Activated CD4-positive, alpha-beta T cell treated with anti-CD3 and anti-CD28 coated beads for 4 hours (primary cell): ENCODE measurements at places on chromosomes 3 and 15.

DNA sequence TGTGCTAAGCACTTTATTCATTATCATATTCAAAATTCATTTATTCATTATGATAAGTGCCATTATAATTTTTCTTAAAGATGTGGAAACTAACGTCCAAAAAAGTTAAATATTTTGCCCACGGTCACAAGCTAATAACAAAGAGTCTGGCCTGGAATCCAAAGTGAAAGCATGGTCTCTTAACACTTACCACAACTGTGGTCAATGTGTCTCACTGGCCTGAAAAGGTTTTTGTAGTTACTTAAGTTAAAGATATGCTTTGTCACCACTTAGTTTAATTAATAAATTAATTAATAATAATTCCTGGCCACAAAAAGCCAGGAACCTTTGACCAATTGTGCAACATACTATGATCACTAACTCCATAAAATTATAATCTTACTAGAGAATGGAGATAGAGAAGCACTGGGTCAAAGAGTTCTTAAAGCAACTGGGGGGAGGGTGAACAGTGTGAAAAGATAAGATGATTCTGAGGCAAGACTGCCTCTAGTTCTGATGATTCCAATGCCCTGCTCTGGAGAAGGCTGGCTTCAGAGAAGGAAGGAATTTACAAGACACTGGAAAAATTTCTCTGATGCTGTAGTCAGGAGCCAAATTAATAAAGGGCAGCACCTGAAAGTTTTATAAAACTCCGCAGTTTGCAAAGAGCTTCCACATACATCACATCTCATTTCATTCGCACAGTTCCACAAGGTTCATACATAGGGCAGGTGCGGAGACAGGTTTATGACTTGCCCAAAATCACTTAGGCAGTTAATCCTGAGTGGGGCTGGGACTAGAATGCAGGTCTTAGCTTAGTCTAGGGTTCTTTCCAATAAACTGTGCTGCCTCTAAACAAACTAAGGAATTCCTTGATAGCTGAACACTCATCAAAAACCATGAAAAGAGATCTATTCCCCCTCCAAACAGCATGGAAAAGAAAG is 32.5 kb downstream of the NPTN start:
- no peak for DNase-seq

DNA sequence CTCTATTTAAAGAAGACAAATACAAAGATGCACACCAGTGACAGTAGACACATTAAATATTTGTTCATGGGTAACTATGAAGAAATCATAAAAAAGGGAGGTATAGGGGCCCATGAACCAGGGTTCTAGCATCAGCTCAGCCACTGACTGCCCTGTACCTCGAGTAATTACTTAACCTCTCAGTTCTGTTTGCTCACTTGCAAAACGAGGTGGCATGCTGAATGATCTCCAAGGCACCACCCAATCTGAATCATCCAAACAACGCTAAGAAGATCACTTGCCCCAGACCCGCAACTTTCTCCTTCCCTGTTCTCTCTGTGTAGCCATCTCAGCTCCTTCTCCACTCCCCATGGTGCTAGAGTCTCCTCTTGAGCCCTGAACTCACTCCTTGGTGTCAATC is 374.7 kb downstream of the VPS13C start:
- DNase-seq, result no peak

- DNase-seq, result no peak
Observed at GRCh38 chr3:169955406-169955805, 11.2 kb upstream of the SEC62 start.

DNA sequence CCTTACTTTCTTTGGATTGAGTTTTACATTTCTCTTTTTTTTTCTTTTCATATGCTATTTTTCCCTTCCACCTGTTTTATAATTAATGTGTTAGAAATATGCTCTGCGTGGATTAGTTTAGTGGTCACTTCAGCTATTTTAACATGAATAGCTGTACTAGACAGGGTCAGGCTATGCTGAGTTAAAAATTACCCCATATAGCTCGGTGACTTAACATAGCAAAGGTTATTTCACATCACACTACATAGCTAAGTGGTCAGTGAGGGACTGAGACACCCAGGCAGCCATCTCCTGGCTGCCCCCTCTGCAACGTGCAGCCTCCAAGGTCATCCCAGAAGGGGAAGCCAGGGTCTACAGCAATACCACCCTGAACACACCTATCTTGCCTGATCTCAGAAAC is 46.9 kb upstream of the KIF23 start:
- DNase-seq, result no peak
